ENCODE measurements at places on chromosomes 6 and 20.

- no peak for DNase-seq
Measured at GRCh38 chr6:131058236-131058635, 4.8 kb downstream of the EPB41L2 start.

GRCh38 chr20:23644164-23644563, 6.4 kb upstream of the CST3 start:
- DNase-seq = no peak

- no peak for DNase-seq
Measured at GRCh38 chr6:111609028-111609820, 3.5 kb upstream of the TRAF3IP2 start.

- DNase-seq = peak; percentile 17
Measured at GRCh38 chr6:20789162-20789561, 254.9 kb downstream of the CDKAL1 start.

DNA sequence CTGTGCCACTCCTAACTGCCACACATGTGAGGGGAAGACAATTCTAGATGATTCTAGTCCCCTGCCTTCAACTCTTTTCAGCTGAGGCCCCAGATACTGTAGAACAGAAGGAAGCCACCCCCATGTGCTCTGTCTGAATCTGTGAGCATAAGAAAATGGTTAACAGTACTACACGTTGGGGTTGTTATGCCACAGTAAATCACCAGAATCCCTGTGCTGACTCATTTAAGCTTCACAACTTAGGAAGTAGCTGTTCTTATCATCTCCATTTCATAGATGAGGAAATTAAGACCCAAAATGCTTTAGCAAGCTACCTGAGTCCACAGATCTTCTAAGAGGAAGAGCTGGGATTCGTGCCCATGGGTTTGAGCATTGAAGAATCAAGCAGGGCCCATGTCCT, 27.4 kb upstream of the SCRT2 start:
- no peak for DNase-seq

- DNase-seq = no peak
Measured at GRCh38 chr6:153625089-153625488, 414.0 kb upstream of the OPRM1 start.

DNA sequence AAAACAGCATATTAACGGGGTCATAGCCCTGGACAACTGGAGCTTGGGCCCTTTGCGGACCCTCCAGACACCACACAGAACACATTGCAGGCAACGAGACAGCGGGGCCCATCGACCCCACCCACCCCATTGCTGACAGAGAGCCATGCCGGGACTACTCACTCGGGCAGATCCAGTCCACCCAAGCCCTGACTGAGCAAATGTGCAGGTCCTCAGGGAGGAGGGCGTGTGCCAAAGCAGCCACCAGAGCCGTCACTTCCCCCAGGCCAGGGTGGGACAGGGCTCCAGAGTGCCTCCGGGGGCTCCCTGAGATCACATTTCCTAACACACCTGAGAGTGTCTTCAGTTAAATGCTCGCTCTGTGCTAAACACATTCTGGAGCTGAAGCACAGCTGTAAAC, 114.9 kb downstream of the CDH4 start:
- DNase-seq = no peak

- DNase-seq = no peak
Measured at GRCh38 chr6:40630051-40630450, 42.9 kb upstream of the LRFN2 start.

- DNase-seq = peak; percentile 43
Measured at GRCh38 chr6:165184192-165184979, 125.0 kb downstream of the C6orf118 start.

DNA sequence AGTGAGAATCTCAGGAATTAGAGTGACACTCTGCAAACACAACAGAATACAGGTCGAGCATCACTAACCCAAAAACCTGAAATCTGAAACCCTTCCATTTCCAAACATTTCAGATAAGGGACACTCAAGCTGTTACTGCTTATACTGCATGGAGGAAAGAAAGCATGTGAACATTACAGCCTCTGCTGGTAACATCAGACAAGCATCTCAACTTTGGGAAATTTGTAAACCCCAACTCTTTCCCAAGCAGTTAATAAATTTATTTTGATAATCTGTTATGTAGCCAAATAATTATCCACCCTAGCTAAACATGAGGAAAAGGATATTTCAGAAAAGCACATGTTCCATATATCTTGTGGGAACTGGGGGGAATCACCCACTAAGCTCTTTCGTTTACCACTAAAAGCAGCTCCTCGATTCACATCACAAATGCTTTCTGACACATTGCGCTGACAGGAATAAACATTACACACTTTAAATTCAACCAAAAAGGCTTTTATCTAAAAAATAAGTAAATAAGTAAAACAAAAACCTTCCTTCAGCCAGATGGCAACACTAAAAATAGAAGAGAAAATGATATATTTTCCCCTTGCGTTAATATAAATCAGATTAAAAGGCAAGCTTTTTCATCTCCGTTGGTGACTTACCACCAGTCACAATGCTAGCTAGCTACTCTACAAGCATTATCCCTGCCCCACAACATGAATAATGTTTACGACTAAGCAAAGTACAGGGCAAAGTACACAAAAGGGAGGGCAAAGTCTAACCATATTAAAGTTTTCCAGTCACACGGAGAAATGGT, 120.8 kb downstream of the MAP7 start:
- peak; percentile 72 for DNase-seq

- DNase-seq = no peak
Measured at GRCh38 chr6:44446626-44447300, 59.3 kb downstream of the CDC5L start.

DNA sequence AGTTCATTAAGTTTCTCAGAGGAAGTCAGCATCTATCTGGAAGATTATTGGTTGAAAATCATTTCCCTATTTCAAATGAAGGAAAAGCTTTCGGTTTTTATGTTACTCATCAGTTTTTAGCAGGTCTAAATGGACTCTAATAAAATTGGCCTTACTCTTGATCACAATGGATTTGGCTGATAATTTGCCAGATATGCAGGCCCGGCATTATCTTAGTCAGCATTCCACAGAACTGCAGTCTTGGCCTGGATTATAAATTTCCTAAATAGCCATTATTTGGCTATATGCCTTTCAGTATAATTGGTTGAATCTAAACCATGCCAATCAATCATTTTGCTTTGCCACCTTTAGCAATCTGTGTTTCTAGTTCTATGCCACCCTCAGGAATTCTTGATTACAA, 91.7 kb upstream of the KCNQ5 start:
- no peak for DNase-seq

DNA sequence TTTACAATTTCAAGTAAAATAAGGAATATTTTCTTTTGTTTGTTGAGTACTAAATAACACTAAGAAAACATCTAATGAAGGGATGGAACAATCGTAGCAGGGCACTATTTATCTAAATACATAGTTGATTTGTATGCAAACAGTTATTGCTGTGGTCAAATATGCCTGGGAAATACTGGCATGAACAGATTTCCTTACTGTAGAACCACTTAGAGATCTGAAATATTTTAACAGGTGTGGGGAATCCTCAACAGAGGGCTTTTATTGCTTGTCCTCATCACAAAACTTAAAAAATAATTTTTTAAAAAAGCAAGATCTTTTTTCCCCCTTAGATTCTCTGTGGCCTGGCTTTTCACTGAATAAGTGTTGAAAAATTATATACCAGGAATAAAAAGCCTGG, 233.0 kb upstream of the FAM83B start:
- no peak for DNase-seq

DNA sequence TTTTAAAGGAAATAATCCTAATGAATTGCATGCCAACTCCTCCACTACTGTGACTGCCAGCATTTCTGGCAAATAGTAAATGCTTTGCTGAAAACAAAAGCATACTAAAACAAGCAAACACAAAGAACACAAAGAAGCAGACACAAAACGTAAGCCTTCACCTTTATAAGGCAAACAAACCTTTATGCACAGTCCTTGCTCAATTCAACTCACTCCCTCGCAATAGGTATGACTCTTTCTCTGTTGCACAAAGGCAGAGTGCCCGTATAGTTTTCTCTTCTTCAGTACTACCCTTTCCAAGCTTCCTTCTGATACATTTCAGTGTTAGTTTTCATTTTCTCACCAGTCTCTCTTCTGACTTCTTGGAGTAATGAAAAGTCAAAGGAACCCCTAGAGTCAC, 63.9 kb downstream of the PDE10A start:
- no peak for DNase-seq

DNA sequence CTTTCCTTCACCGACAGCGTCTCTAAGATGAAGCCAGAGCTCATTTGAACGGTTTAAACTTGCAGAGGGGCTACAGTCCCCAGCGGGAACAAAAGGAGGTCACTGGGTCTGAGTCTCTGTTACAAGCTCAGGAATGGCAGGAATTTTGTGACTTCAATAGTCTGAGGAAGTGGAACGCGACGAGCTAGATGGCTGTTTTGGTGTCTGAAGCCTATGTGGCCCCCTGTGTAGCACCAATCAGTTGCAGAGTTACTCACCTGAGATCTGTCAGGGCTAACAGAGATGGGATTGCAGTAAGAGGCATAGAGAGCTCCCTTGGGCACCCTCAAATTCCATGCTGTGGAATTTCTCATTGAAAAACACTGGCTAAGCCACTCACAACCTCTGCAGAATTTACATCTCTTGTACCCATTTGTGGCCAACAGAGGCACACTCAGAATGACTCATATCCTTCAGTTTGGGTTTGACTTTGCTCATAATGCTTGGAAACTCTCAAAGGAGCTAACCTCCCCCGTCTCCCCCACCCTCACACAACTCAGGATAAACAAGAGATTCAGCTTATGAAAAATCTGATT, 7.1 kb upstream of the TCP11 start:
- no peak for DNase-seq

DNA sequence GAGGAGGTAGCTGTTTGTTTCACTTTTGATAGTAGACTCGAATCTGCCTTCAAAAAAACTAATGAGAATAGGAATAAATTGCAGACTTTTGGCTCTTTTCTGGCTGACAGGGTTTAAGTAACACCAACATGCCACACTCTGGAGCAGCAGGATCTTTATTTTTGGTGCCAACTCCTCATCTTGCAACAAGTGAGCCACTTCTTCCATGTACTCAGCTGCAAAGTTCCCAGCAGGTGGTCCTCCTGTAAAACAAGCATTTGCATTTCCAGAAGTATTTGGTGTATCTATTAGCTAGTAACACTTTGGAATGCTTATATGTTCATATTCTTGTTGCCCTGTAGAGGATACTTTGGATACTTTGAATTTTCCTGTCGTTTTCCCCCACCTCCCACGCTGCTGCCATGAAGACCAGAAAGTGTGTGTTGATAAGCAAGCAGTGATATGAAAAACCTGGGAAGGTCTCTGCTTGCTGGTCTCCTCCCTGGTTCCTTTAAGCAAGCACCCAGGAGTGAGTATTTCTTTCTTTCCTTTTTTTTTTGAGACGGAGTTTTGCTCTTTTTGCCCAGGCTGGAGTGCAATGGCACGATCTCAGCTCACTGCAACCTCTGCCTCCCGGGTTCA, 1.0 kb downstream of the ARMH2 start:
- no peak for DNase-seq

DNA sequence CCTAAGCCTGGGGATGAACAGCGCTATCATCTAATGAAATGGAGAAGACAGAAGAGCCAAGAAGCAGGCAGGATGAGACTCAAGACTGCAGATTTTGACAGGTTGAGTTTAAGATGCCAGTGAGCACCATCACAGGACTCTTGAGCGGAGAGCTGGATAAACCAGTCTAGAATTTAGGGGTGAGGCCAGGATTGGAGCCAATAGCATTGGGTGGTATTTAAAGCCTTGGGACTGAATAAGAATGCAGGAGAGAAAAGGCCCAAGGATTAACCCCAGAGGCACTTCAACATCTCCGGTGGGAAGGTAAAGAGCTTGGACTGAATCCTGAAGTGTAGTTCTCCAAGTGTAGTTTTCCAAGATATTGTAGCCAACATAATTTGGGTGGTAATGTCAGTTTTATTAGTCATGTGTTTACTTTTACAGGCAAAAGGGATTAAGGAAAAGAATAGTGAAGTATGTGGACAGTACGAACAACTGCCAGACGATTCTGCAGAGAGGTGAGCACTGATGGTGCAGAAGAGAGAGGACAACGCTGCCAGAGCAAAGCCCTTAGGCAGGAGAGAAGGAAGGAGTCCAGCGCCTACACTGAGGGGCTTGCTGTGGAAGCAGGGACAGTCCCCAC, 85.2 kb downstream of the DTNBP1 start:
- DNase-seq = no peak

- no peak for DNase-seq
Measured at GRCh38 chr6:116108836-116109235, 8.2 kb downstream of the NT5DC1 start.

DNA sequence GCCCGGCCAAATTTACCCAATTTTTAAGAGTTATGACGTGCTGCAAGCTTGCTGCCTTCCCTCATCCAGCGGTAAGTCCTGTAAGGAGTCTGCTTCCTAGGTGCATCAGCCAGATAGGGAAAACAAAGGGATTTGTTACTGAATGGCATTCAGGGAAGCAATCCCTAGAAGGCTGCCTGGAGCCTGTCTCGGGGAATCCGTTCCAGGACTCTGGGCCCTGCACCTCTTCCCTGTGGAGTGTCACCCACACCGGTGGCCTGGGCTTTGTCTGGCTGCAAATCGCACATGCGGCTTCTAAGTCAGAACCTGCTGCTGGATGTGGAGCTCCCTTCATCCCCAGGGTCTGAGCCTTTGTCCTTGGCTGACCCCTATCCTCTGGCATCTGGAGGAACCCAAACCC, 7.0 kb downstream of the MYT1 start:
- DNase-seq = no peak

- no peak for DNase-seq
Measured at GRCh38 chr6:166366921-166367320, 15.8 kb downstream of the MPC1 start.

GRCh38 chr6:26363882-26364701, 906 bp upstream of the BTN3A2 start:
- DNase-seq = peak; percentile 53

- no peak for DNase-seq
Measured at GRCh38 chr6:122726649-122727048, 52.9 kb upstream of the FABP7 start.

DNA sequence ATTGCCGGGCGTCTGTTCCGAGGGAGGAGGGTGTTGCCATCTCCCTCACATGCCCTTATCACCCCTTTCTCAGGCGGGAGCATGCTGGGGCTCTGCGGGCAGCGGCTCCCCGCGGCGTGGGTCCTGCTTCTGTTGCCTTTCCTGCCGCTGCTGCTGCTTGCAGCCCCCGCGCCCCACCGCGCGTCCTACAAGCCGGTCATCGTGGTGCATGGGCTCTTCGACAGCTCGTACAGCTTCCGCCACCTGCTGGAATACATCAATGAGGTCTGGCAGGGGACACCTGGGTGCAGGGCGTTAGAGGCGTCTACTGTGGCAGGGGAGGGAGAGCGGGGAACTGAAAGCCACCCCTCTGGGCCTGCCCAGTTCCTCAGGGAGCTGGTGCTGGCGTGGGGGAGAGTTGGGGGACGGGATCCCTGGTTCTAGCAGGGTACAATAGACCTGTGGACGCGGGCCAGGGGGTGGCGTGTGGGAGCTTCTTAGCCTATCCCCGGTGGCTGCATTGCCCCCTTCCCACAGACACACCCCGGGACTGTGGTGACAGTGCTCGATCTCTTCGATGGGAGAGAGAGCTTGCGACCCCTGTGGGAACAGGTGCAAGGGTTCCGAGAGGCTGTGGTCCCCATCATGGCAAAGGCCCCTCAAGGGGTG, 697 bp downstream of the PPT2 start:
- peak; percentile 66 for DNase-seq
